EL (cell line): ENCODE measurements at places on chromosomes 1 and 21.

DNA sequence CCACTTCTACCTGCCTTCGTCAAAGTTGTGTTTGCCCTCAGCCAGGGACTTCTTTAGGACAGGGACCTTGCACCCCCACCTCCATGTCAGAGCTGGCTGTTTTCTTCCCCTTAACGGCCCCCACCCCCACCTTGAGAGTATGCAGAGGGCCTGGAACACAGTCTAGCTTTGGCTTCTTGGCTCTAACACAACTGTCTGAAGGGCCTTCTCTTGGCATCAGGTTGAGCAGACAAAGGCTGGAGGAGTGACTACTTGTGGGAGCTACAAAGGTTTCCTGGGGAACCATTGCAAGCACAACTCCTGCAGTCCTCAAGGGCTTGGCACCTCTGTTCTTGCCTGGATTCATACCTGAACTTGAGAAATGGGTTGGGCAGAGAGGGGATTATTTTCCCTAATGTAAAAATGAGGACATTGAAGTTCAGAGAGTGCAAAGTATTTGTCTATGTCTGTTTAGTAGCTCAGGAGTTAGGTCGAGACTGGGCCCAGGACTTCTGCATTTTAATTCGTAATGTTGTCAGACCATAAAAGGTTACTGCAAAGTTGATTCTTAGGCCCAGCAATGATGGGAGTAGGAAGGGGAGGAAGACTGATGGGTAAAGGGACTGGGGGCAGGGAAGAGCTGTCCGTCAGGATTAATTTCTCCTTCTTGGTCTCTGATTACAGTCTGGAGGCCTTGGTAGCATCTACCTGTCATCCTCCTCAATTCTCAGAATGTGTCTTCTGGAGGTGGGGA, 2.6 kb downstream of the CYP4B1 start:
- DNase-seq, result no peak

DNA sequence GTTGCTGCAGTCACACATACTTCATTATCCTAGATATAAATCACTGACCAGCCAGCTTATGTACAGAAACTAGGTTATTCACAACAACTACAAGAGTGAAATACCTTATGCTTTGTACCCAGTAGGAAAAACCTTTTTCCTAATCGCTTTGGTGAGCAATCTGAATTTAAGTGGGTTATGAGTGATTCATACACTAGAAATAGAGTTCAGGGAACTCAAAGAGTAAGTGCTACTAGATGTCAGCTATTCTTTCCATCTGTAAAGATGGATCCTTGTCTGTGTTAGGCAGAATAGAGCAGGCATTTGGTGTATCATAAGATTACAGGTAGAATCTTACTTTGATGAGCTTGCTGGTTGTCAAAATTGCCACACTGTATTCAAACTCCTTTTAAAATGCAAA, 101.9 kb downstream of the ZNF644 start:
- no peak for DNase-seq

DNA sequence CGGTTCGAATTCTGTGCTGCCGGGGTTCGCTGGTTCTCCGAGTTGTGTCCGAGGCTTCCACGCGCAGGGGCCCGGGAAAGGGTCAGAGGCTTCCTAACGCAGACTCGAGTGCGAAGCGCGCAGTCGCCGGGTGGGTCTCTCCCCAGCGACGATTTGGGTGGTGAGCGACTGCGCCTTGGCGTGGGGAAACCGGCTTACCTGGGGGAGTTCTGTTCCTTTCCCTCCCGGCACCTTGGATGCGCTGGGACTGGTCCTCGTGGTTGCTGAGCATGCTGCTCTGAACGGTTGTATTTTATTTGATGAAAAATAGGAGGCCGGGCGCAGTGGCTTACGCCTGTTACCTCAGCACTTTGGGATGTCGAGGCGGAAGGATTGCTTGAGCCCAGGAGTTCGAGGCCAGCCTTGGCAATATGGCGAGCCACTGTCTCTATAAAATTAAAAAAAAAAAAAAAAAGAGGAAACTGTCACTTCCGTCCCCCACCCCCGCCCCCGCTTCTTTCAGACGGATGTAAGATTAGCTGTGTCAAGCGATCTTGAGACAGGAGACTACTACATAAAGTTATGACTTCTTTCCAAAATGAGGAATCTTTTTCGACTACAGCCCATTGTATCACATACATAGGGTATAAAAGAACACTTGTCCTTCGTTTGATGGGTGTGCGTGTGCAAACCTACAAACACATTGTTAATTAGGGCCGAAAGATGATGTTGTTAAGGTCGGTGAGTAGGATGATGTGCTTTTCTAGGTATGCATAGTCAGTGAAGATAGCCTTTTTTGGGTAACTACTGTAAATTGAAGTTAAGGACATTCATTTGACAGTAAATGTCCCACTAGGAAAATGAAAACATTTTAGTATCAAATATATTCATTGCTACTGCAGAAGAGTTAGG, at the start of gene CCDC18:
CCDC18 (plus strand) TSS at position 2 of the 891 bp plus-strand sequence. CDS start 2,638 bp downstream, outside the sequence.
- peak; percentile 79 for DNase-seq

DNA sequence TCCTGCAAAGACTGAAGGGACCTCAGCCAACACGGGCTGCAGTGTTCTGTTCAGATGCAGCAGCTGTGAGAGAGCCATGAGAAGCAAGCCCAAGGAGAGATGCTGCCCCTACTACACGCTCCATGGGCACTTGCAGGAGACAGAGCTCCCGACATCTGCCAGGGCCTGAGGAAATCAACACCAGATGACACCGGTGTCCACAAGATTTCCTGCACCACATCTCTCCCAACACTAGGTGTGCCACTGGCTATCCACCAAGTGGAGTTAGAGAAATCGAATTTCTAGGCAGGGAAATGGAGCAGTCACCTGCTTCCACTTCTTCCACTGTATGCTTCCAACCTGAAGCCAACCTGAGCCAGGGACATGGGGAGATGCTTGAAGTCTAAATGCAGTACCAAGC, 445.3 kb downstream of the RWDD3 start:
- DNase-seq, result no peak

- peak; percentile 56 for DNase-seq
Observed at GRCh38 chr1:77371396-77371795, 89.6 kb downstream of the AK5 start.
